NCI-H774 (cell line): ENCODE measurements at places on chromosomes 5 and 9.

GRCh38 chr5:149317281-149318048 lies 27.8 kb upstream of the GRPEL2 start:
- no peak for DNase-seq

- DNase-seq = no peak
Observed at GRCh38 chr5:139276426-139276825, 17.1 kb upstream of the MATR3 start.

DNA sequence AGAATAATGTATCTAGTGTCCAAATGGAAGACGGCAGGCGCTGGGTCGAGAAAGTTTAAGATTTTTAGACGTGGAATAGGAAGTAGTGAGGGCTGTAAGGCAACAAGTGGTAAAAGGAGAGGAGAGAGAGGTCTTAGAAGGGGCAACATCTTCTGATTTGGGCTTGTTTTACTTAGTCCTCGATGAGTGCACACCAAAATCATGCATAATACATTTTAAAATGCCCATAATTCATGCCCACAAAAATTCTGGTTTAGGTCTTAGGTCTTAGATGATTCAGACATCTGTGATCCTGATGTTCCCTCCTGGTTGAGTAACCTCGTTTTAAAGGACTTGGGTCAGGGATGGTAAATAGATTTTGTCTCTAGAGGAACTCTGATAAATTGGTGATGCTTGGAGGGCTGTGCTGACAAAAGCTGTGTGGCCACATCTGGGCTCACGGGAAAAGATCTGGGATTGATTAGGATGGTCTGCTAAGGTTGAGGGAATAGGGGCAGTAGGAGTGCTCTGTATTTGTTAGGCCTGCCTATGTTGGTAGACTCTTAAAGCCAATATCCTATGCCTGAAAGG lies 476.3 kb downstream of the CCDC171 start:
- no peak for DNase-seq

- DNase-seq = no peak
Observed at GRCh38 chr5:152058267-152058666, 133.6 kb upstream of the GLRA1 start.

DNA sequence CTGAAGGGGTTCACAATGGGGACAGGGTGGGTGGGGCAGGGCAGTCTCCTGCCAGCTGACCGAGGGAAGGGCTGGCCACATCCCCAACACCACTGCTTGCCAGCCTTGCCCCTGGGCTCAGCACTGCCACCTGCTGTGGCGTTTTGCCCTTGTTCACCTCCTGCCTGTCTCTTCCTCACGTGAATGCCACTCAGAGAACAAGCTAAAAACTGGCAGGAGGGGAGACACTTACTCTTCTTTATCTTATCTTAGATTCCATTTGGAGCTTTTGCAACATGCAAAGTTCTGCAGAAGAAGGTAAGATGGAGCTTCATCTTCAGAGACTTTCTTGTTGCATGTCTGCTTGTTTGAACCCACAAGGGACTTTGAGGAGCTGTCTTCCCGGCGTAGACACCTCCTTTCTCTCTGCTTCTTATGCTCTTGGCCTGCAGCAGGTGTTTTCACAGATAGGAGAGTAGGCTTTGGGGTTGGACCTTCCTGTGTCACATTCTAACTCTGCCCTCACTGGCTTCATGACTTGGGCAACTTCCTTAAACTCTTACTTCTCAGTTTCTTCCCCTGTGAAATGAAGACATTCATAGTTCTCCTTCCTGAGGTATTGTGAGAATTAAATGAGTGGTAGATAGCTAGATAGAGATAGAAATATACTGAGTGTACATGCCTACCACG lies 4.1 kb downstream of the LRSAM1 start:
- DNase-seq = no peak

DNA sequence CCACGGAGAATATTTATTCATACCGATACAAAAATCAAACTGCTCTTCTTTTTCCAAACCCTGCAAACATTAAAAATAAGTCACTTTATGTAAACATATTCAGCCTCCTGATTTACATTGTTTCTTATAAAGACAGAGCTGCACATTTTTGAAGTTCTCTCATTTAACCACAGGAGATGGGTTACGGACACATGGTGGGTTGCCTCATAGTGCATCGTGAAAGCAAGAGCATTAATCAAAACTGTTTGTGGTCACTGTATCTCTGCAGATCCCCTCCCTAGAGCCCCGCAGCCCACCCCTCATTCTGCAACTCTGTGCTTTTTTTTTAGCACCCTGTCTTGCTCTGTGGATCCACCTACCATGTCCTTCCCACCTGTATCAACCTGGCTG lies 43.3 kb upstream of the EQTN start:
- DNase-seq = no peak

GRCh38 chr9:27353474-27354229 lies 56.7 kb upstream of the EQTN start:
- no peak for DNase-seq

- no peak for DNase-seq
Observed at GRCh38 chr5:166947045-166947444, 1344.4 kb upstream of the WWC1 start.

- no peak for DNase-seq
Observed at GRCh38 chr9:36286388-36286787, 28.1 kb upstream of the GNE start.

GRCh38 chr5:4370218-4370617 lies 769.9 kb upstream of the ADAMTS16 start:
- DNase-seq = no peak

GRCh38 chr5:156380848-156381247 lies 53.9 kb downstream of the SGCD start:
- DNase-seq = no peak

DNA sequence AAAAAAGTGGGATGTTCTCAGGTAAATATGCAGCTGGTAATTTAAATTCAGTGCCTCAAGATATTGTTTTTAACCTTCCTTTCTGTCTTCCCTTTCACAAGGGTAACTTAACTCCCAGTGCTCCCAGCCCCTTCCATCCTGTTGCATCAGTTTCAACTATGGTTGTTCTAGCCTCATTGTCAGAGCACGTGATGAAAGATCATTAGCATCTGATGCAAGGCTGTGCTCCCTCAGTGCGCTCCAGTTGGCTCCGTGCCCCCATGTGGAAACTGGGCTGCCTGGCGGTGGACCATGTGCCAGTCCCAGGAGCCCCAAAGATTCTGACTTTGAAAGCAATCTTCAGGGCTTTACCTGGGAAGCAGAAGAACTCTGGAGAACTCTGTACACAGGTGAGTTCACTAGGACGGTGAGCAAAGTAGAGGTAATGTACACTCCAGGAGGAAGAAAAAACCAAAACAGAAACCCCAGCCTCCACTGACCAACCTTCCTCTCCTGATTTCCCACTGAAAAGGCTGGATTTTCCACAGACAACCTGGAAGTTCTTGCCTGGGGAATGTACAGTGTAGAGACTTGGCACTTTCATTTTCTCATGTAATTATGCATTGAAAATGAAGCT lies 96.9 kb downstream of the SLC1A3 start:
- DNase-seq = no peak

DNA sequence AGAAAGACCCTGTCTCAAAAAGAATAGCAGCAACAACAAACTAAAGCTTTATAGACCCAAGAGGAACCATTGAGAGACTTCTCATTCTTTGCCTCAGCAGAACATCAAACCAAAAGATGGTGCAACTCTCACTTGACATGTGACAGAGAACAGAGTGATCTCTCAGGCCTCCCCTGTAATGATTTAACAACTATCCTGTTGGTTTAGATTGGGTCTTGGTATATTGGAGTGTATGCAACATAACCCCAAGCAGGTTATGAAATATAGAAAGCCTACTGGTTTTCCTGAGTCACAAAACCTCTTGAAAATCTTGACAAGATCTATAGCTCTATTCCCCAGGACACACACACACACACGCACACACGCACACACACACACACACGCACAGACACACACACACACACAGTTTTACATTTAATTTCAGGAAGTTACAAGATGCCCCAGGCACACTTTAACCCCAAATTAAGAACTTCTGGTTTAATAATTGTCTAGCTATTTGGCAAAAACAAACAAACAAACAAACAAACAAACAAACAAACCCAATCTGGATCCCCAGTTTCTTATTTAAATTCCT lies 6.5 kb upstream of the FGF1 start:
- no peak for DNase-seq

DNA sequence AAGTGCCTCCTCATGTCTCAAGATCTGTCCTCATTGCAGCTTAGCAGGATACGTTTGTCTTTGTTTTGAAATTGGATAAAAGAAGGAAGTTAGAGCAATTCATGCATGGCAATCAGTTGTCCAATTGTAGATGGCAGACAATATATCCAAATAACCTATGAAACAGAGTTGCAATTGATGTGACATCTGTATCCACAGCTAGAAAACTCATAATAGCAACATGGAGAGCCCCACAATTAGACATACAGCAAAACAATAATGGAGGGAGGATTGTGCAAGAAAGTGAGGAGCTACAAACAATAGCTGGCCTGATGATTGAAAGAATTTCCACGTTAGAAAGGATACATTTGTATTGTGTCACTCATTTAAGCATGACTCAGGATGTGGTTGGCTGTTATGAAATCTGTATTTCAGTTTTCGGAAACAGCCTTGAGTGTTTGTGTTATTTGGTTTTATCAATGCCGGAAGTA lies 132.0 kb downstream of the FAM174A start:
- no peak for DNase-seq
